GOT3 (cell line): ENCODE measurements at places on chromosomes 1 and 21.

DNA sequence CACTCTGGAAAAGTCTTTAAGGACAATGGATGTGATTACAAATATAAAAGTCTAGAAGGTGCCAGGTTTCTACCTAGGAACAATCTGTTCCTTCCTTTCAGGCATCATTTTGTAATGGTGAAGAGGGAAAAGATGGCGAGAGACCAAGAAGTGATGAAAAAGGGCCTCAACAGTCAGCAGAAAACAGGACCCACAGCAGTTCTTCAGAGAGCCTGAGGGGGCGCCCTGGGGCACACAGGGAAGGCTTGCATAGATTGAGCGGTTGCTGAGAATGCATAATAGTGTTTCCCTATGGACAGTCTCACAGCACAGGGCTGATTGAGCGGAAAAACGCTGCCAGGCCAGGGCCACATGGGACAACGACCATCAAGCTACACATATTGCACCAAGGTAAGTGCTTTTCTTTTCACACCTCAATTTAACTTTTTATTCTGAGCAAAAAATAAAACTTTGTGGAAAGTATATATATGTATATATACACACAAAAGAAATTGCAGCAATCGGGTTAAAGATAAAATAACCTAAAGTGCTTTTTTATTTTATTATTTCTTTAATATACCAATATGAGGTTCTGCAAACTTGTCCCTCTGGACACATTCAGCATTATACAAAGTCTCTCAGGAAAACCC lies 3.1 kb upstream of the YRDC start:
- no peak for DNase-seq

GRCh38 chr21:46082713-46082962 lies 15.3 kb upstream of the COL6A2 start:
- DNase-seq = no peak

- no peak for DNase-seq
Measured at GRCh38 chr1:218101409-218101808, 183.7 kb upstream of the RRP15 start.

- no peak for DNase-seq
Measured at GRCh38 chr1:234858722-234859121, 248.7 kb upstream of the IRF2BP2 start.

DNA sequence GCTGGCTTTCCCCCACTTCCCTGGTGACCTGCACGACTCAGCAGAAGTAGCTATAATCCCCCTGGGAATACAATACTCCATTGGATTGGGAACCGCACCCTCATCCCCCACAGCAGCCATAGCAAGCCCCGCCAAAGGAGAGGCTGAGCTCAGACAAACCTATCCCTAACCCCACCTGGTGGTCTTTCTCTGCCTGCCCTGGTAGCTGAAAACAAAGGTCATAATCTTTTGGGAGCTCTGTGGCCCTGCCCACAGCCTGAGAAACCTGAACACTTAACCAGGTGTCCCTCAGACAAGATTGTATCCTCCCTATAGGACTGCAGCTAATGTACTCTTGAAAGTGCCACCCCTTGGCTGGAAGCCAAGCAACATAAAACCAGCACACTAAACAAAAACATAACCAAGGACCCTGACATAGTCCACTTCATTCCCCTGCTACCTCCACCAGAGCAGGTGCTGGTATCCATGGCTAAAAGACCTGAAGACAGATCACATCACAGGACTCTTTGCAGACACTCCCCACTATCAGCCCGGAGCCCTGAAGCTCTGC lies 71.6 kb upstream of the RUNX1 start:
- no peak for DNase-seq

GRCh38 chr1:71068325-71069240 lies 12.3 kb downstream of the ZRANB2 start:
- no peak for DNase-seq

DNA sequence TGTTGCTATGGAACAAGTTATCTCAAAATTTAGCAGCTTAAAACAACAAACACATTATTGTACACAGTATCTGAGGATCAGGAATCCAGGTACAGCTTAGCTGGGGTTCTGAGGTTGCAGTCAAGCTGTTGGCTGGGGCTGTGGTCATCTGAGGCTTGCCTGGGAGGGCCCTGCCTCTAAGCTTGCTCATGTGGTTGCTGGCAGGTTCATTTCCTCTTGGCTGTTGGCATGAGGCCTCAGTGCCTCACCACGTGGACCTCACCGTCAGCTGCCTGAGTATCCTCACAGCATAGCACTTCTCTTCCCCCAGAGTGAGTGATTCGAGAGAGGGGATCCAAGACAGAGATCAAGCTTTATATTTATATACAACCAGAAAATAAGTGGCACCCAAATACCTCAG lies 18.6 kb downstream of the NTPCR start:
- no peak for DNase-seq

GRCh38 chr1:116377541-116378529 lies 4.8 kb downstream of the ATP1A1 start:
- DNase-seq = no peak

GRCh38 chr1:68383092-68383491 lies 66.7 kb downstream of the RPE65 start:
- DNase-seq = no peak

DNA sequence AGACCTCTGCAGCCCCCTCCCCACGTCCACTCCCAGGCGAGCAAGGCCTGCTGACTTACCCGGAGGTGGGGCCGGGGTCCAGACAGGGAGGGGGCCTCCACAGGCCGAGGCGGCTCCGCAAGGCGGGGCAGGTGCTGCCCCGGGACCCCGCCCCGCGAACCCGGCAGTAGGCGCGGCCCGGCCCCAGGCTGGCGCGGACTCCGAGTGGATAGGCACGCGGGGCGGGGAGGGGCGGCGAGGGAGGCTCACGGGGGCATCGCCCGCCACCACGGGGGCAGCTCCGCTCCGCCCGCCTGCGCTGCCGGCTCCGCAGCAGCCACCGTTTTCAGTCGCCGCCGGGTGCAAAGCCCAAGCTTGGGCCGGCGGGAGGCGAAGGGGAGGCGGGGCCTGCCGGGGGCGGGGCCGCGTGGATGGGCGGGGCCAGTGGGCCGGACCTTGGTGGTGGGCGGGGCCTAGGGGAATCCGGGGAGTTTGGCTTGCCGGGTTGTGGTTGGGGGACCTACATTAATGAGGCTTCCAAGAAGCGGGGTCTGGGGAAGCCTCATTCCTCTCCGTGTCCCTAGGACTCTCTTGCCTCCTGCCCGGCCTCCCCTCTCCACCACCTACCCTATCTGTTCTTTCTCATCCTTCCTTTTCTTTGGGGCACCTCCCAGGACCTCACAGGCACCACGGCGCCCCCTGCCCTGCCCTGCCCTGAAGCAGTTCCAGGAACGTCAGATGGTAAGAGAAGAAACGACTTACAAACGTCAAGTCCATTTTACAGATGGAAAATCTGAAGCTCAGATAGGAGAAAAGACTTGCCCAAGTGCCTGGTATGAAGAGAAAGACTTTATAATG lies at the start of gene RIMS3:
TSS of gene RIMS3 (minus strand) at position 348 of the 837 bp plus-strand sequence. CDS start 23,757 bp downstream, outside the sequence.
- peak; percentile 19 for DNase-seq

DNA sequence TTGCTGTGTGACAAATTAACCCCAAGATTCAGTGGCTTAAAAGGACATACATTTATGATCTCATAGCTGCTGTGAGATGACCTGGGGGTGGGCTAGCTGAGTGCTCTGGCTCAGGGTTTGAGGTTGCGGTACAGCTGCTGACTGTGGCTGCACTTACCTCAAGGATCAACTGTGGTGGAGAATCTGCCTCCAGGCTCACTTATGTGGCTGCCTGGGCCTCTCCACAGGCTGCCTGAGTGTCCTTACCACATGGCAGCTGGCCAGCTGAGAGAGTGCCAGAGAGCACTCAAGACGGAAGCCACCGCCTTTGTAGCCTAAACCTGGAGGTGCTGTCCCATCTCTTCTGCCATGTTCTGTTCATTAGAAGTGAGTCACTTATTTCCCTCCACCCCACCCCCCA lies 5.7 kb downstream of the LRRC71 start:
- DNase-seq = no peak

DNA sequence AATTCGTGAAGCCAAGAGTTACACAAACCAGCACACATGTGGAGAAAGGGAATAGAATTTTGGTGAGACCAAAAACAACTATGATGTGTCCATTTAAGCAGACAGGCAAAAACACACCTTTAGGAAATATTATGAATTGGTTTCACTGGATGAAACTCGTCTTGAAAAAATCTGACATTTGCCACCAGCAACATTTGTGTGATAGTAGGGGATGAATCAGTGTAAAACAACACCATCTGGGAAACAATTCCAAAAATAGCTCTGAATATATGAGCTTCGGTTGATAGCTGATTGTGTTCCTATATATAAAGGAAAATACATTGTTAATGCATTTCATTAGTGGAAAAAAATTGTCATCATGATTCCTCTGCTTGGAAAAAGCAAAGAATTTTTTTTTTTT lies 327.8 kb downstream of the PAPPA2 start:
- DNase-seq = no peak

- no peak for DNase-seq
Measured at GRCh38 chr1:173344034-173344743, 132.9 kb upstream of the PRDX6 start.

GRCh38 chr1:41920658-41921057 lies 1.9 kb upstream of the HIVEP3 start:
- no peak for DNase-seq

- DNase-seq = no peak
Measured at GRCh38 chr21:34596561-34597271, 18.2 kb downstream of the RCAN1 start.

GRCh38 chr1:205441716-205442050 lies 14.2 kb downstream of the BLACAT1 start:
- DNase-seq = no peak

DNA sequence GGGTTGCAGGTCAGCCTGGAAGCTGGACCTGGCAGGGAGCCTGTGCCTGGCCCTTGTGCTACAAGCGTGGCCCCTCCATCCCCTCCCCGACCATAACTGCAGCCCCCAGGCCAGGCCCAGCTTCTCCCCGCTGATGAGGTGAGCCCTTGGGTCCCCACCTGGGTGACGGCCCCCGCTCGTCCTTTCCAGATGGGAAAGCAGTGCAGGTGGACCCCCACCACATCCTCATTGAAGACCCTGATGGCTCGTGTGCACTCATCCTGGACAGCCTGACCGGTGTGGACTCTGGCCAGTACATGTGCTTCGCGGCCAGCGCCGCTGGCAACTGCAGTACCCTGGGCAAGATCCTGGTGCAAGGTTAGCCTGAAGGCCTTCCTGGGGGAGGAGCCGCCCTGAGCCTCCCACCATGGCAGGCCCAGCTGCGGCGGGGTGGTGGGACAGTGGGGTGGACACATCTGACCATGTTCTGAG lies 56.9 kb downstream of the TRIM11 start:
- no peak for DNase-seq

- no peak for DNase-seq
Measured at GRCh38 chr1:86503406-86504136, 34.8 kb downstream of the CLCA1 start.

- no peak for DNase-seq
Measured at GRCh38 chr1:32652244-32652962, 1.4 kb downstream of the RBBP4 start.

DNA sequence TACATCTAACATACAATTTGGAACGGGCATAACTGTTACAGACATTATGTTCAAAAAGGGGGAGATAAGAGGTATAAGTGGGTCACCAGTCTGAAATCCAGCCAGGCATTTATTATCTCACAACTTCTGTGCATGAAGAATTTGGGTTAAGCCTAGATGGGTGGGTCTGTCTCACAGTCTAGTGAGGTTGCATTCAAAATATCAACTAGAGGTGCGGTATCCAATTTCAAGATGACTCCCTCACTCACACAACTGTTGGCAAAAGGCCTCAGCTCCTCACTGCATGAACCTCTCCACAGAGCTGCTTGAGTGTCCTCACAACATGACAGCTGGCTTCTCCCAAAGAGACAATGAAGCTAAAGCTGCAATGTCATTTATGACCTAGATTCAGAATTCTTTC lies 4.7 kb downstream of the AUNIP start:
- no peak for DNase-seq

DNA sequence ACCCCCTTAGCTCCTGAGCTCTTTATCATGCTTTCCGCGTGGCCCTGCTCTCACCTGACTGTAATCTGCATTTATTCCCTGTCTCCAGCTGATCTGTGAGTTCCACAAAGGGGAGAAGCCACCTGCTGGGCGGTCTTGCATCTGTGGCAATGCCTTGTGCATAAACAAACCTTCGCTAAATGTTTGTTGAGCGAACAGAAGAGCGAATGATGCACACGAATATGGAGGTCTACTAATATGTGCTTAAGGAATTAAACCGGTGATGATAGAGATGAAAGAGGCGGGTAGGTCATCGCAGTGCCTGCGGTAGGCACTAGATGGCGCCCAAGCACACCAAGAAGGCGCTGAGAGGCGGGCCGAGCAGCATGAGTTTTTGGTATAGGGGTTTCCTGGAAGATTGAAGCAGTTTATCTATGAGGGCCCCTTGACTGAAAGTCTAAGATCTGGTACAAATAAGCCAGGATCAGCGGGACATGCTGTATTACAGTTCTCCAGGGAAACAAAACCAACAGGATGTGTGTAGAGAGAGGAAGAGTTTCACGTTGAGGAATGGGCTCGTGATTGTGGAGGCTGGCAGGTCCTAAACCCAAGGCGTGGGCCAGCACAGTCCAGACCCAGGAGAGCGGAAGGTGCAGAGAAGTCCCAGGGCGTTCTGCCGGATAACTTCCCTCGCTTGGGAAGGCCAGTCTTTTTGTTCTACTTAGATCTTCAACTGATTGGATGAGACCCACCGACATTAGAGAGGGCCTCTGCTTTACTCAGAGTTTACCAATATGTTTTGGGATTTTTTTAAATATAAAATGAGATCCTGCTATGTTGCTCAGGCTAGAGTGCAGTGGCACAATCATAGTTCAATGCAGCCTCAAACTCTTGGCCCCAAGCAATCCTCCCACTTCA lies 34.7 kb downstream of the TOMM20 start:
- DNase-seq = peak; percentile 50

DNA sequence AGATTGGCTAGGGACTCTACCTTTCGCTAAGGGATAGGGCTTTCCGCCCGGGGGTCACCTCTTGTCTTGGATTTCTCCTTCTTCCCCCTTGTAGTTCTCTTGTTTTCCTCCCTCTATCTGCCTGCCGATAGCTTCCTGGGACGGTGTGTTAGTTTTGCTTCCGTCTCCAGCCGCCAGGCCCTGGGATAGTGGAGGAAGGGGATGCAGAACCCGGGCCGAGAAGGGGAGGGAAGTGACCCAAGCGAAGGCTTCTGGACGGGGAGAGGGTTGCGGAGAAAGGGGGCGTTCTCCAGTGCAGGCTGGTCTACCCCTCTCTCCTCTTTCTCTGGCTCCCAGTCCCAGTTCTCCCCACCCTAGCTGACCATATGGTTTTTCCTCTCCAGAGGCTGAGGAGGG lies 871 bp downstream of the TUFT1 start:
- DNase-seq = no peak
